Stimulated activated CD4-positive, alpha-beta T cell treated with anti-CD3 and anti-CD28 coated beads, Interleukin-15, amount 100 ng/mL, for 24 hours (primary cell): ENCODE measurements at places on chromosomes 4 and X.

DNA sequence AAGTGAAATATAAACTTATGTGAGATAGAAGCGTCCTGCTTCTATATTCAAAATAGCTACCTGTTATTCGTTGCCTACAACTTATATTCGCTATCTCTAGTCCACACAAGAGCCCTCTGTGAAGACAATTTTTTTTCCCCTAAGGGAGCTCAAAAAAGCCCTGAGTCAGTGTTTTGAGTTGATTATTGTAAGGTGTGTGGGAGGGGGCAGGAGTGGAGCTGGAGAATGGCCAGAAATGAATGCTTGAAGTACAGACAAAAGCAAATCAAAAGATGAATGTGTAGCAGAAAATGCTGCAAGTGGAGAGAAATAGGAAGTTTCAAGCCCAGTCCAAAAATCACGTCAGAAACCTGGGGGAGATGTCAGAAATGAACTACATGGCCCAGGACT is 655.0 kb upstream of the LCORL start:
- no peak for DNase-seq

GRCh38 chr4:152727784-152728183 is 48.0 kb upstream of the TMEM154 start:
- DNase-seq = no peak

GRCh38 chr4:81808011-81808672 is 336.4 kb upstream of the RASGEF1B start:
- no peak for DNase-seq

DNA sequence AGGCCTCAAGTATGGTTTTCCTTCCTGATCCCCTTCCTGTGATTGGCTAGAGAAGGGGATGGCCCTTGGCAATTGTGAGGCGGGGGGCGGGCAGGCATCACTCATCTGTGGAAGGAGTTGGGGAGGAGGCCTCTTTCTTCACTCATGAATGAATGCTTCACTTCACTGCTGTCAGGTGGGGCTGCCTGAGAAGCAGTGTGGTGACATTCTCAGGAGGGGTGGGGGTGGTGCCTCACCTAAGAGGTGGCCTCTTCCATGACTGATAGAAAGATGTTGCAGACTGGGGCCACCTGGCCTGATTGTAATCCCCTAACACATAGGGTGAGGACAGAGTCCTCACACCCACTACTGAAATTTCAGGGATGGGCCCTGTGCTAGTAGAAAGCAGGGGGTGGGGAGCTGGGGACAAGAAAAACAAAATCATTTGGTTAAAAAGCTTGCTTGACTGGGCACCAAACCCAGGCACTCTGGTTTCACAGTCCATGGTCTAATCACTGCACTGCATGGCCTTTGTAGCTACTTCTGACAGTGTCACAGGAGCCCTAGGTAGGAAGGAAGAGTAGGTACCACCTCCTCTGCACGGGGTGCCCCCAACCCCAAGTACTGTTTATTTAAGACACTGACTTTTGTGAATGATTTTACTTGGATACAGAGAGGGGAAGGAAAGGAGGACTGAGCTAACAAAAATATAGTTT is 5.6 kb upstream of the HOPX start:
- DNase-seq = no peak
